GM23338 (cell line): ENCODE measurements at places on chromosomes 1 and 21.
A peak's percentile ranks its signal among the peaks of the same experiment; 100 is the strongest.

DNA sequence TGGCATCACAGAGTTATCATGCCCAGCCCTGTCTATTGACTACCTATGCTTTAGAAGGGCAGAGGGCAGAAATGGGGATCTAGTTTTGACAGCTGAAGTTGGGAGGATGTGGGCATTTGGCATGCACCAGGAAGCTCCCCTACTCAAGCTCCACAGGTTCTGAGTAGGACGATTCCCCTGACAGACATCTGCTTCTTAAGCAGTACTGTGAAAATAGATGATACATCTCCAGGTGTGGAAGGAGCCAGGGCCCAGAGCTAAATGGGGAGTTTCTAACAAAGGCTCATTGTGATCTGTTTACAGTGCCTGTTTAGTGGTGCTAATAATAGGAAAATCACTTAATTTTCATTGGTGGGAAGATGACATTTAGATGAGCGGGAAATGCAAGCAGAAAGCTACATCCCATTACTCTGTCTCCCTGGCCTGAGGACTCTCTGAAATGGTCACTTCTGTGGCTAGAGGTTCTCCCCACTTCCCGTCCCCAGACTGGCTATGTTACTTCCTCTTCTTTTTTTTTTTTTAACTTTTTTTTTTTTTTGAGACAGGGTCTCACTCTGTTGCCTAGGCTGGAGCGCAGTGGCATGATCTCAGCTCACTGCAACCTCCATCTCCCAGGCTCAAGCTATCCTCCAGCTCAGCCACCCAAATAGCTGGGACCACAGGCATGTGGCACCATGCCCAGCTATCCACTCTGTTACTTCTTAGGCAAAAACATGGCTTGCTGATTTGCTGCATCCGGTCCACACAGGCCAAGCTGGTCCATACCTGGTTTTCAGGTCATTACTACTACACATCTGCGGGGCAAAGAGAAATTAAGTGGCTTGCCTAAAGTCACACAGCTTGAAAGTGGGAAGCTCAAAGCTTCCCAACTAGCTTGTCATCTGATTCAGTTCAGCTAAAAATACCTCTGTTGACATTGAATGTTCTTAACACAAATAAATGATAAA lies 23.2 kb upstream of the CNIH3 start:
- DNase-seq = no peak

DNA sequence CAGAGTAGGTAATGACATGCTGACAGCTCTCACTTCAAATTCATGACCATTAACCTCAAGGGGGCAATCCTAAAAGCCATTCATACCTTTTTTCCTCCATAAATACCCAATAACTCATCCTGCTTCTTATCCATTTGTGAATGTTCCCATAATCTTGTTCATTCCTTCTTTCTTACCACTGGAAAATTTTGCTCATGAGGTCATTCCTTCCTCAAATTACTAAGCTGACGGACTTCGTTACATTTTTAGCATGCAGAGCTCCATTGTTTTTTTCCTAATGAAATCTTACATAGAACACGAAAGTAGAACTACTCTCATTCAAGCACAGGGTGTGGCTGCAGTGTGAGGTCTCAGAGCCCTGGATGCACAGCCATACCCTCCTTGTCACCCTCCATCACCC lies 276.5 kb upstream of the DPYD start:
- DNase-seq = no peak

- no peak for DNase-seq
Measured at GRCh38 chr1:99447721-99448120, 183.4 kb downstream of the PLPPR4 start.

DNA sequence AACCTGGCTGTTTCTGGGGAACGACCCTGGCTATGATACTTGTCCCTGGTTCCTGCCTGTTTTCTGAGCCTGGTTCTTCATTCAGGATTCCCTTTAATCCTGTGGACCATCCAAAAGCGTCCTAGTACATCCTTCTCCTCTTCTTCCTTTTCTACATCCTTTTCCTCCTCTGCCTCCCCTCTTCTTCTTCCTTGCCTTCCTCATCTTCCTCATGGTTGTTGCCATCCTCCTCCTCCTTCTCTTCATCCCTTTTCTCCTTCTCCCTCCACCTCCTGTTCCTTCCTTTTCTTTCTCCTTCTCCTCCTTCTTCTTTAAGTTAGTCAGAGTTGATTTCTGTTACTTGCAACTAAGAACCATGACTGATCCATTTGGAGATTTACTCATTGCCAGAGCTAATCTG lies 197.8 kb downstream of the FOXD2 start:
- DNase-seq = no peak

DNA sequence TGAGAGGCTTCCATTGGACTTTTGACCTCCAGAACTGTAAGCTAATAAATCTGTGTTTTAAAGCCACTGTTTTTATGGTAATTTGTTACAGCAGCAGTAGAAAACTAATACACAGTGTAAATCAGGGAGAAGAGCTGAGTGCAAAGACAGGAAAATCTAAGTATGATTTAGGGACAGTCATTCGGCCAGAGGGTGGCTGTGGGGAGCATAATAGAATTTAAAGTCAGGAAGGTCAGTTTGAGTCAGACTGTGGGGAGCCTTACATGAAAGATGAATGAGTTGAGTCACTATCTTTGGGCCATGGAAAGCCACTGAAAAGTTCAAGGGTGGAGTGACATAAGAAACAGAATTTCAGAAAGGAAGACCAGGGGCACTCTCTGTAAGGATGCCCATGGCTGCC lies 52.4 kb upstream of the SSX2IP start:
- no peak for DNase-seq

DNA sequence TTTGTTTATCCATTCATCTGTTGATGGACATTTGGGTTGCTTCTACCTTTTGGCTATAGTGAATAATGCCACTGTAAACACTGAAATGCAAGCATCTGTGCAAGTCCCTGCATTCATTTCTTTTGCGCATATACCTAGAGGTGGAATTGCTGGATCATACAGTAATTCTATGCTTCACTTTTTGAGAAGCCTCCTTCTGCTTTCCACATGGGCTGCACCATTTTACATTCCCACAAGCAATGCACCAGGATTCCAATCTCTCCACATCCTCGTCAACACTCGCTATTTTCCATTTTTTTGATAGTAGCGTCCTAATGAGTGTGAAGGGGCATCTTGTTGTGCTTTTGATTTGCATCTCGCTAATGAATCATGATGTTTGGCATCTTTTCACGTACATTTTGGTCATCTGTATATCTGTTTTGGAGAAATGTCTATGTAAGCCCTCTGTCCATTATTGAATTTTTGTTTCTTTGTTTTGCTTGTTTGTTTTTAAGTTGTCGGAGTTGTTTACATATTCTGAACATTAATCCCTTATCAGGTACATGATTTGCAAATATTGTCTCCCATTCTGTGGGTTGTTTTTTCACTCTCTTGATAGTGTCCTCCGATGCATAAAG lies 335.4 kb downstream of the RRAGC start:
- DNase-seq = no peak

DNA sequence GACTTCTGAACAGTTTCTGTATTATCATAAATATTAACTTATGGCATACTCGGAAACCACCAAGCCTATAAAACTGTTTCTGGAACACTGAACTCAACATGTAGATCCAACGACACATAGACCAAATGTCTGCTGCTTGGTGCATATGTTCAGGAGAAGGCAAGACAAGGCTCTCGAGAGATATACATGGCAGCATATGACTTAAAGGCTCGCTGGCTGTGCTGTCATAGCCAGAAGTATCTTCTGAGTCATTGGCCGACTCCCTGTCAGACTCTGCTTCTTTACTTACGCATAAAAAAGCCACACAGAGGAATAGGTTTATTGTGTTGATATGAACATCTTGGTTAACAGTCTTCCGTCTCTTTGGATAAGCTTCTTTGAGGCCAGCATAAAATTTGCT lies 60.6 kb downstream of the LYST start:
- DNase-seq = no peak

DNA sequence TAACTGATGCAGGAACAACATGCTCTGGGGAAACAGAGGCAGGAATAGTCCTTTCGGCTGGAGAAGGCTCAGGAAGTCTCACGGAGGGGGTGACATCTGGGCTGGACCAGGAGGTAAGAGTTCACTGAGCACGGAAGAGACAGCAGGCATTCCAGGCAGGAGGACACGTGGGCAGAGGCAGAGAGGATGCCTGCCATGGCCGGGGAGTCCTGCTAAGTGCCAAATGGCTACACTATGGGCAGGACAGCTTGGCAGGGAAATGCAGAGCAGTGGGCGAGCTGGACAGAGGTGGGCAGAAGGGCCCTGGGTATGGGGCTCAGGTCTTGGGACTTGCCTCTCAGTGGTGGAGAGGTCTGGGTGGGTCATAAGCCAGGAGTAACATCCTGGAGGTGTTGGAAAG lies 17.6 kb downstream of the ALDH4A1 start:
- no peak for DNase-seq

DNA sequence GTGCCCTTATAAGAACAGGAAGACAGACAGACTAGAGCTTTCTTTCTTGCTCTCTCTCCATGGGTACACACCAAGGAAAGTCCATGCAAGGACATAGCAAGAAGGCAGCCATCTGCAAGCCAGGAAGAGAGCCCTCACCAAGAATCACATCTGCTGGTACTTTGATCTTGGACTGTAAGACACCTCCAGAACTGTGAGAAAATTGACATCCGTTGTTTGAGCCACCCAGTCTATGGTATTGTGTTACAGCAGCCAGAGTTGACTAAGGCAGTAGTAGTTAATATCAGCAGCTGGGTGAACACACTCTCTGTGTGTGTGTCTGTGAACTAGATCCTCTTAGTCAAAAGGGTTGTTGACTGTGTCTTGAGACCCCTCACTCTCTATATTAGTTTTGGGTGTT lies 53.8 kb upstream of the PPP2R5A start:
- DNase-seq = no peak

GRCh38 chr1:149995927-149996326 lies 14.6 kb downstream of the OTUD7B start:
- DNase-seq = peak; percentile 61

- no peak for DNase-seq
Measured at GRCh38 chr1:184114818-184115398, 63.4 kb downstream of the TSEN15 start.

- no peak for DNase-seq
Measured at GRCh38 chr1:116540088-116540487, 30.7 kb downstream of the CD58 start.

- peak; percentile 80 for DNase-seq
Measured at GRCh38 chr1:19811206-19811851, 3.8 kb downstream of the RNF186 start.

- DNase-seq = no peak
Measured at GRCh38 chr21:38467374-38467773, 30.9 kb downstream of the ERG start.

DNA sequence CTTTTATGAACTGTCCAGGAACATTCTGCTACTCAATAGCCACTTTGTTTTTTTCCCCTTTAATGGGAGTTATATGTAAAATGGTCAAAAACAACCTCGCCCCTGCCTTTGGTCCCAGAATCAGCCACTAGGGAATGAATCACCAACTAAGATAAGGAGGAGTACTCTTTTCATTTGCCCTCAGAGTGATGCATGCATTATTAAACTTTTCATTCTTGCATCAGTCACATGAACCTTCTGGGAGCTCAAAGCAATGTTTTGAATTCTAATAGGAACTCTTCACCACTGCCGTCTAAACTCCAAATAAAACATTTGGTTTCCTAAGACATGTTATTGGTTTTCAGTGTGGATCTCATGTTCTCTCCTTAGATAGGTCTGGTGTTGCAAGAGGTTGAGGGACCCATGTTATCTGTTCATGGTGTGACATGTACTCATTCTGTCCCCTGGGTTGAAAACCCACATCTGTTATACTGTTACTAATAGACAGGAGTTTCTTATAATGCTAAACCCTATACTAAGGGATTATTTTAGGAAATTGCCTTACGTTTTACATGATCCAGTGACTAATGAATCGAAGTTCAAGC lies 17.8 kb upstream of the HSD17B7 start:
- DNase-seq = no peak
